NCI-H1105 (cell line): ENCODE measurements at places on chromosomes 2 and 18.

- DNase-seq = no peak
These were observed 249.9 kb downstream of the EIPR1 start for GRCh38 chr2:3127710-3128109.

DNA sequence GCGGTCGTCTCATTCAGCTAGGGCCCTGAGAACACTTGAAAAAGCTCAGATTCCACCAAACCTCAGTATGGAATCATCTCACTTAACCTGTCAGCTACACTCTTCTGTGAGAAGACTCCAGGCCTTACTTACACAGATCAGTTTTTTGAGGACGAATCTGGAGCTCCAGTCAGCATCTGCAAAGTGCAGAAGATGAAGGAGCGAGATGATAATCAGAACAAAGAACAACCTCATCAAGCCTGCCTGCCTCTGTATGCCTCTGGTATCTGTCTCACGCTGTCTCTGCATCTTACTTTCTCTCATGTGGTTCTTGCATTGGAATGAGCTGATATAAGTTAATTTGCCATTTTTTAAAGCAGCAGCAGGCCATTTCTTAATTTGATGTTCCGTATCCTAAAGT lies 444.1 kb upstream of the LRATD1 start:
- no peak for DNase-seq

GRCh38 chr2:1631292-1632001 lies 112.9 kb downstream of the PXDN start:
- DNase-seq = no peak

- DNase-seq = no peak
These were observed 46.2 kb downstream of the AKAIN1 start for GRCh38 chr18:5150894-5151293.

DNA sequence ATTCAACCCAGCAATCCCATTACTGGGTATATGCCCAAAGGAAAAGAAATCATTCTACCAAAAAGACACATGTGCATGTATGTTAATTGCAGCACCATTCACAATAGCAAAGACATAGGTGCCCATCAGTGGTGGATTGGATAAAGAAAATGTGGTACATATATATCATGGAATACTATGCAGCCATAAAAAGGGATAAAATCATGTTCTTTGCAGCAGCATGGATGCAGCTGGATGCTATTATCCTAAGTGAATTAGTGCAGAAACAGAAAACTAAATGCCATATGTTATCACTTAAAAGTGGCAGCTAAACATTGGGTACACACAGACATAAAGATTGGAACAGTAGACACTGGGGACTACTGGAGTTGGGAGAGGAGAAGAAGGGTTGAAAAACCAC lies 82.2 kb downstream of the MYO3B start:
- DNase-seq = no peak
